ENCODE measurements at places on chromosomes 16 and 17.
A peak's percentile ranks its signal among the peaks of the same experiment; 100 is the strongest.

- no peak for DNase-seq
Observed at GRCh38 chr17:50052822-50053653, 2.9 kb upstream of the ITGA3 start.

GRCh38 chr16:67230809-67231660, 4.1 kb downstream of the TMEM208 start:
- no peak for DNase-seq

DNA sequence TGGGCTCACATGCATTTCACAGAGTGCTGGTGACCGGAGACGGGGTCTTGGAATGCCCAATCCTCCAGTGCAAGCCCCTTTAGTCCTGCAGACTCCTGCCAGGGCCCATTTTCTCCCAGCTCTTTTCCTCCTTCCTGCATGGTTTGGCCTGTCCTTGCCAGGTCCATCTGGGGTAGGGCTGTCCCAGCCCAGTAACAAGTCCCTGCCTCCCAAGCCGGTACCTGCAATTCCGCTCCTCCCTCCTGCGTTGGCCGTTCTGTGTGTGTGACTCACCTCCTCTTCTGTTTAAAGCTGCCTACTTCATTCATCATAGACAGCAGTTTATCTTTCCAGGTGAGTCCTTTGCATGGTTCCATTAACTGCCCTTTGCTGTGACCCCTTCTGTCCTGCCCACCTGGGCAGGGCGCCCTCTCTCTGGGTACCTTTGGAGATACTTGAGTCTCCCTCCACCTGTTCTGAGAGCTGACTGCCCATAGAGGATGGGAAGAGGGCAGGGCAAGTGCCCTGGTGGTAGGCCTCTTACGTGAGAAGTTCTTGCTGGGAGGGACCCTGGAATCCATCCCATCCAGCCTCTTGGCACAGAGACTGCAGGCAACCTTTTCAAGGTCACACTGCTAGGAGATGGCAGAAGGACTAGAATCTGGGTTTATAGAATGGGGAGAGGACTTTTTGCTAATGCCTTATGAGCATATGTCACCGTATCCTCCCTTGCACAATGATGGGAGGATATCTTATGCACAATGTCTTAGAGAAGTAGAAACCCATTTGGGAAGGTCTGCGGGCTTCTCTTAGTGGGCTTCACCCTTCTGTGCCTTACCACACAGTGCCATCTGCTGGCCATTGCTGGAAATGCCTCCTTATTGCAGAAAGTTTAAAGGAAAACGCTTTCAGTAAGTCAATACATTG, 29.7 kb upstream of the LGALS9 start:
- DNase-seq: peak; percentile 91

GRCh38 chr17:45990886-45991285, 8.2 kb upstream of the STH start:
- DNase-seq: no peak

DNA sequence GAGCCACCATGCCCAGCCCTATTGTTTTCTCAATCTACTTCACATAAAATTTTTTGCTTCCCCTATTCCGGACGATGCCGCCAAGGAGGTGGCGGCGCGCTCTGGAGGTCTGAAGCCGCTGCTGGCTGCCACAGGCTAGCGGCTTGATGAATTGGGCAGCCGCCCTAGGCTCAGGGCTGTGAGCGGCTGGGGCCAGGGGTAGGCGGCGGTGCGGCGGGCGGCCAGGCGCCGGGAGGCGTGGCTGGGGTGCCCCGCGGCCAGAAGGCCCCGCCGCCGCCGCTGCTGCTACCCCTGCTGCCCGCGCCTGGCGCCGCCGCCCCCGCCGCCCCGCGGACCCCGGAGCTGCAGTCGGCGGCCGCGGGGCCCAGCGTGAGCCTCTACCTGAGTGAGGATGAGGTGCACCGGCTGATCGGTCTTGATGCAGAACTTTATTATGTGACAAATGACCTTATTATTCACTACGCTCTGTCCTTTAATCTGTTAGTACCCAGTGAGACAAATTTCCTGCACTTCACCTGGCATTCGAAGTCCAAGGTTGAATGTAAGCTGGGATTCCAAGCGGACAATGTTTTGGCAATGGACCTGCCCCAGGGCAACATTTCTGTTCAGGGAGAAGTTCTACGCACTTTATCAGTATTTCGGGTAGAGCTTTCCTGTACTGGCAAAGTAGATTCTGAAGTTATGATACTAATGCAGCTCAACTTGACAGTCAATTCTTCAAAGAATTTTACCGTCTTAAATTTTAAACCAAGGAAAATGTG, 41.7 kb downstream of the ANKFY1 start:
- no peak for DNase-seq

GRCh38 chr16:24499193-24499814, 40.1 kb upstream of the RBBP6 start:
- DNase-seq: peak; percentile 23

- DNase-seq: no peak
Observed at GRCh38 chr17:67467500-67468455, 90.7 kb downstream of the PITPNC1 start.

- no peak for DNase-seq
Observed at GRCh38 chr16:22970209-22970865, 156.4 kb downstream of the HS3ST2 start.

DNA sequence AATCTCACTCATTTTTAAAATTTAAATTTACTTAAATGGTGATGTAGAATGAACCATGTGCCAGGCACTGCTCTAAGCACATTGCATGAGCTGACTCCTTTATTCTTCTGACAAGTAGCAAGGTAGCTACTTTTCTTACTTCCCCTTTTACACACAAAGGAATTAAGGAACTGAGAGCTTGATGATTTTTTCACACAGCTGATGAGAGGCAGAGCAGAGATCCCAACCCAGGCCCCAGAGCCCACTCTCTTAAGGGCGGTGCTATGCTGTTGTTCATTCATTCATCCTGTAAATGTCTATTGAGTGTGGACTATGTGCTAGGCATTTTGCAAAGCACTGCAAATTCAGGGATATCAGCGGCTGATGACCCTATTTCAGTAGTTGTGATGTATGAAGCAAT, 17.9 kb downstream of the SEC14L5 start:
- no peak for DNase-seq

DNA sequence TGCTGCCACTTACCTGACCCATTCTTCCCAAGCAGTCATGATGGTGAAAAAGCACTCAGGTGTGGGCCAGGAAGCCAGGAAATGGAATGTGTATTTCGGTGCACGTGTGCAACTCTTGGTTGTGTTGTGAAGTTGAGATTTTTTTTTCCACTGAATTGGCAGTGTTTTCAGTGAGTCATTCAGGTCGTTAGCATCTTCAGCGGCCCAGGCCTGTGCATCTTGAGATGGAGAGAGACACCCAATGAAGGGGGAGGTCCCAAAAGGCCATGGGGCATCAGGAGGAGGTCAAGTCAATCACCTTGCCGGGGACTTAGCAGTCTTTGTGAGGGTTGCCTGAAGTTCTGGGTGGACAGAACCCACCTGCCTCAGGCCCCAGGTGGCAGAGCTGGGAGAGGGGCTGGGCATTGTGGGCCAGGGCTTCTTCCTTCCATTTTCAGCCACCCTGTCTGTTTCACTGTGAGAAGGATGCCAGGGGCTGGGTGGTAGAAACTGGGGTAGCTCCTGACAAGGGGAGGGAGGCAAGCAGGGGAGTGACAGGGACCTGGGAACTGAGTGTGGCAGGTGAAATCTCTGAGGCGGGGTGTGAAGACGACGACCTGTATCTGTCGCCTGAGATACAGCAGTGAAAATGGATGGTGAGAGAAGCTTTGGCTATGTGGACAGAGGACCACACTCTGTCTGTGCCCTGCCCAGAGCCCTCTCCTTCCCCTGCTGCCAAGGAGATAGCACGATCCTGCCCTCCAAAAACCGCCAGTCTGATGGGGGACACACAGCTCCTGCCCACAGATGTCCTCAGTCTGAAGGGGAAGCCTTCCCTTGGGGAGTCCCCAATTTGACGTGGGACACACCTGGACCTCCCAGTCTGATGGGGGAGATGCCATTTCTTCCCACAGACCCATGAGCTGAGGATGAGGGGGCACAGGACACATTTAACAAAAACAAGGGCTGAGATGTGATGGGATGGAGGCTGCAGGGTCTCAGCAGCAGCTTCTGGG, 11.9 kb downstream of the TBKBP1 start:
- peak; percentile 71 for DNase-seq

DNA sequence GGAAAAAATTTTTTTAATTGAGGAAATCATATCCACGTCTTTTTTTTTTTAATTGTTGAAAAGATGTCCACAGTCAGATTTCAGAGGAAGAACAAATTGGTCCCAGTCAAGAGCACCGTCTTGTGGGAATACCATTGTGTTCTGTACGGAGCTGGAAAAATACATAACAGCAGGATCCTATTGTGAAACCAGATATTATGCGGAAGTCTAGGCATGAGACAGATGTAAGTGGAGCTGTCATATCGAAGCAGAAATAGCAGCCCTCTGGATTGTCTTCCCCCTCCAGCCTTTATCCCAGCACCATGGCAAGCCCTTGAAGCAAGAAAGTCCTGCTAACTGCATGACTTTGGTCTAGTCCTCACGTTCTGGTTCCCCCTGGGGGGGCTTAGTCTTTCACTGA, 391.6 kb upstream of the ASIC2 start:
- no peak for DNase-seq

- DNase-seq: no peak
Observed at GRCh38 chr16:80463326-80463725, 77.5 kb upstream of the DYNLRB2 start.

DNA sequence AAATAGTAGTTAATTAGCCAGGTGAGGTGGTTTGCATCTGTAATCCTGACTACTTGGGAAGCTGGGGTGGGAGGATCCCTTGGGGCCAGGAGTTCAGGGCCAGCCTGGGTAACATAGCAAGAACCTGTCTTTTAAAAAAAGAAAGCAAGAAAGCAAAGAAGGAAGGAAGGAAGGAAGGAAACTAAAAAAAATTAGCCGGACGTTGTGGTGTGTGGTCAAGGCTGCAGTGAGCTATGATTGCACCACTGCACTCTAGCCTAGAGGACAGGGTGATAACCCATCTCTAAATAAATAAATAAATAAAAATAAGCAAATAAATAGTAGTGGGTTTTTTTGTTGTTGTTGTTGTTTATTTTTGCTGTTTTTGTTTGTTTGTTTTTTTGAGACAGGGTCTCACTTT, 39.3 kb upstream of the MAP2K6 start:
- DNase-seq: no peak

DNA sequence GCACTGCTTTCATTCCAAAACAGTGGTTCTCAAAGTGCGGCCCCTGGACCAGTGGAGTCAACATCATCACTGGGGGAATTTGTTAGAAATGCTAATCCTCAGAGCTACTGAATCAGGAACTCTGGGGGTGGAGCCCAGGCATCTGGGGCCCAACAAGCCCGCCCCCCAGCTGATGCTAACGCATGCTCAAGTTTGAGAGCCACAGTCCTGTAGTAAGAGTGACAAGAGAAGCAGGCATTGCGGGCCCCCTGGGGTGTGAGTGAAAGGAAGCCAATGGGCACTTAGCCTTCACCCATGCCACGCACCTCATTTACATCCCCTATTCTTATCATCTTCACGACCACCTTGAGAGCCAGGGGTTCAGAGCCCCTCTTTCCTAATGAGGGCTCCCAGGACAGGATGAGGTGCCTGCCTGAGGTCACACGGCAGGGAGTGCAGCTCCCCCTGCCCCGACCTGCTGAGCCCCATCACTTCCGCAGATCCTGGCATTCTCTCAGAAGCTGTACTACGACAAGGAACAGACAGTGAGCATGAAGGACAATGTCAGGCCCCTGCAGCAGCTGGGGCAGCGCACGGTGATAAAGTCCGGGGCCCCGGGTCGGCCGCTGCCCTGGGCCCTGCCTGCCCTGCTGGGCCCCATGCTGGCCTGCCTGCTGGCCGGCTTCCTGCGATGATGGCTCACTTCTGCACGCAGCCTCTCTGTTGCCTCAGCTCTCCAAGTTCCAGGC, 9.1 kb downstream of the CA4 start:
- DNase-seq: no peak

- peak; percentile 58 for DNase-seq
Observed at GRCh38 chr17:63700528-63701455, 867 bp upstream of the LIMD2 start.

GRCh38 chr16:15861996-15862395, 5.2 kb upstream of the MYH11 start:
- no peak for DNase-seq

DNA sequence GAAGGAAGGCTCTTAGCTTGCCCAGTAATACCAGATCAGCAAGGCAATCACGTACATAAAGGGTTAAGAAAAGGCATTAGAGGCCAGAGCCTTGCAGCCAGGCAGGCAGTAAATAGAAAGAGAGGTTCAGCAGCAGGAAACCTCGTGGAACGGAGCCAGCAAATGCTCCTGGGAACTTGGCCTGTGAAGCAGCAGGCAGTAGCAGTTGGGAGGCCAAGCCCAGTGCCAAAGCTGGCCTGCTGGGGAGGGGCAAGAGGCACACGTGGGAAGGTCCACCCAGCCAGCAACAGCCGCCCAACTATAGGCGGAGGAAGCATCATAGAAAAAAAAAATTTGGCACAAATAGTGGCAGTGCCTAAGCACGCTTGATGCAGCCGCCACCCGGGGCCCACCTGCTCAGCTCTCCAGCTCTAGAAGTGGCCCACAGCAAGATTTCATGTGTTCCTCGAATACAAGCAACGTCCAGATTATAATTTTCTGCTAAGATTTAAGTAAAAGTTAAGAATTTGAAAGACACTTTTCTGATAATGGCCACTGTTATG, 2339.5 kb downstream of the TP53TG3F start:
- no peak for DNase-seq

DNA sequence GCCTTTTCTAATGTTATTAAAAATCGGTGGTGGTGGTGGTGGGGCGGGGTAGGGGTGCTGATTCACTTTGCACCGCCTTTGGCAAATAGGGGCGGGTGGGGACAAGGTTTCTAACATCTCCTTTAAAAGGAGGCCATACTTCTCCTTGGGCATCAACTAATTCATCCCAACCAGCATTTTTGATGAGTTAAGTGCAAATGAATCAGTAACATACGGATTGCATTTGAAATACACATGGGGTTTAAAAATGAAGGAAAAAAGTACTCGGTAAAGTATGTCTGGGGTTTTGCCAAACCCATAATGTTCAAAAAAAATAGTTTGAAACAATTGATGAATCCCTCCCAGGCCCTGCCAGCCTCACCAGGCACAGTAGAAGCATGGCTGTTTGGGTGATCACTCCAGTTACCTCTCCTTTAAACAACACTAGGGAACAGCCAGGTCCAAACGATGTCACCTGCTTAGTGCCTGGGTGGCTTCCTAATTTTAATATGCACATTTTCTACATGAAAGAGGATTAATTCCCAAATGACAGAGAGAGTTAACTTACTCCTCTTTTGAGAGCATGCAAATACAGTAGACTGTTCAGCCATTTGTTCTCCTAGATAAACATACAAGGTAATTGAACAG, 107.2 kb downstream of the ANKFN1 start:
- DNase-seq: no peak

DNA sequence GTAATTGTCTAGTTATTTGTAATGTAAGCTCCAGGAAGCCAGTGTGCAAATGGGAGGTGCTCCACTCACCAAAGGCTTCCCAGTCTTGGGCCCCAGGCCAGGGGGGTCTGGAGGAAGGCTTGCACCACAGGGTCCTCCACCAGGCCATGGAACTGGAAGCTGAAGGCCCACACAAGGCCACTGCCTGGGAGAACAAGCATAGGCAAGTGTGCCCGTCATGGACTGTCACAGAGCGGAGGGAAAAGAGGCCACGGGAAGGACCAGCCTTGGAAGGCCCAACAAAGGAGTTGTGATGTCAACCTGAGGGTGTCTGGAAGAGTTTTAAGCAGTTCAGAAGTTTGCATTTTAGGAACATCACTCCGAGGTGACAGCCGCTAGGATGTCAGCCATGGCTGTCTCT, 3.0 kb upstream of the SRRM2 start:
- no peak for DNase-seq

All from activated CD4-positive, alpha-beta T cell treated with anti-CD3 and anti-CD28 coated beads, Interleukin-2, amount 50 U/mL, for 48 hours (primary cell).